ENCODE measurements at places on chromosomes 2 and 18.

- no peak for DNase-seq
Observed at GRCh38 chr2:137950238-137950637, 14.0 kb upstream of the HNMT start.

GRCh38 chr2:42810971-42811811 lies 18.8 kb upstream of the HAAO start:
- no peak for DNase-seq

GRCh38 chr2:168534926-168535325 lies 78.9 kb downstream of the CERS6 start:
- no peak for DNase-seq

GRCh38 chr2:126893153-126893552 lies 5.5 kb upstream of the TEX51 start:
- DNase-seq = no peak

GRCh38 chr2:109582928-109583895 lies 30.6 kb downstream of the SEPTIN10 start:
- DNase-seq = no peak

DNA sequence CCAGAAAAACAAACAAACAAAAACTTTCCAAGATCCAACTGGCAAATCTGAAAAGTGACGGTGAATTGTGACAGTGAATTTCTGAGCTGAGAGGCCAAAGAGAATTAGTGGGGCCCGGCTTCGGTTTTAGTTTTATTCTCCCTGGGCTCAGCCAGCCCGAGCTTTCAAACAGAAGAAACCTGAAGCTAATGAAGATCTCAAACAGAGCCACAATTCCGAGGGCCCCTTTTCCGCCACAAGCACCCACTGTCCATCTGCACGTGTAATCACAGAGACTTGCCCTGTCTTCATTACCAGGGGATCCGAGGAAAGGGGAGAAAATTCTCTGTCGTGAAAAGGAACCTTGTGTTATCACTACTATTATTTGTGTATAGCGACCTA lies 4.2 kb upstream of the ONECUT2 start:
- no peak for DNase-seq

- DNase-seq = no peak
Observed at GRCh38 chr2:56892382-56892781, 708.6 kb downstream of the CCDC85A start.
